ENCODE measurements at places on chromosomes 3 and 15. TPM values are rescaled to one million over a fixed set of nuclear protein-coding genes. Genes with fewer than 3 reads are reported as not detected.

DNA sequence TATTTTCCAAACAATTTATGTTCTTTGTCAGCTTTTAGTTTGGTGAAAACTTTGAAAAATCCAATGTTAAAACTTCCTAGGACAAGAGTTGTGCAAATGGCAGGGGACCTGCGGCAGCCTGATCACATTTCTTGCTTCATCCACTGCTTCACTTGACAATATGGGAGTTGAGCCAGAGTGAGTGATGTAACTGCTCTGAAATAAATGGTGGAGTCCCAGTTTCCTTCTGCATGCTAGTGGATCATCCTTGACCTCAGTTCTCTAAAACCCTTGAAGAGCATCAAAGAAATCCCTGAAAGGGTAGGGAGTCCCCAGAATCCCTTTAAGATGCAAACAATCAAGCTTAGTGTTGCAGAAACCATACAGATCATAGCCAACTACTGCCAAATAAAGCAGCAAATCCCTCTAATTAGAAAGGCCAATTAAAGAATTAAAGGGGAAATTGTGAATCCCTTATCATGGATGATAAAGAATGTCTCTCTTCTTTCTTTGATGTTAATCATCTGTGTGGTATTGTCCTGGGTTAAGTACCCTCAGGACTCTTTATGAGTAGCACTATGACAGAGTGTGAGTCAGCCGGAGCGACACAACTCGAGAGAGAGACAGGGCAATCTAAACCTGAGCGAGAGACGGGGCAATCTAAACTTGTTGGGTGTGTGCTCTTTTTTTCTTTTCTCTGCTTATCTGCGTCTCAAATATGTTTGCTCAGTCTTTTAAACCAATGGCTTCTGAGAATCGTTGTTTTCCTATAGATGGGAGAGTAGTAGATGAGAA lies 41.8 kb upstream of the GAP43 start:
- no peak for DNase-seq

DNA sequence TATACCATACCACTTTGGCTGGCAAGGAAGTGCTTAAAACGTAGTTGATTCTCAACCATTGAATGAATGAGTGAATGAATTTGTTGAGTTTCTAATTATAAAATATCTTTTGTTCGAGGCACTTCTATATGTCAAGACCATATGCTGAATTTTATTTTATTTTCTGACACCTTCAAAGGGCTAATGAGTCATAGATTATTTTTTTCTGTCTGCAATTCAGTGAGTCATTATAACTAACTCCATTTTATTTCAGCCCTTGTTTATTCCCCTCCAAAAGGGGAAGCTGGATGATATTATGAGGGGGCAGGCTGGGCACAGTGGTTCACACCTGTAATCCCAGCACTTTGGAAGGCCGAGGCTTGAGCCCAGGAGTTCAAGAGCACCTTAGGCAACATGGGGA lies 142.4 kb downstream of the P2RY1 start:
- DNase-seq: no peak

Gene RASL12
- total RNA-seq: 6.2 TPM

Gene C3orf20
- total RNA-seq: not detected

Gene HYAL3
- 5.6 TPM for total RNA-seq

- peak; percentile 84 for DNase-seq
Measured at GRCh38 chr3:79018671-79019136, 749.1 kb downstream of the ROBO1 start.

Gene RASSF1
- total RNA-seq: 43.4 TPM

Gene KCNMB3
- total RNA-seq: 0.53 TPM

DNA sequence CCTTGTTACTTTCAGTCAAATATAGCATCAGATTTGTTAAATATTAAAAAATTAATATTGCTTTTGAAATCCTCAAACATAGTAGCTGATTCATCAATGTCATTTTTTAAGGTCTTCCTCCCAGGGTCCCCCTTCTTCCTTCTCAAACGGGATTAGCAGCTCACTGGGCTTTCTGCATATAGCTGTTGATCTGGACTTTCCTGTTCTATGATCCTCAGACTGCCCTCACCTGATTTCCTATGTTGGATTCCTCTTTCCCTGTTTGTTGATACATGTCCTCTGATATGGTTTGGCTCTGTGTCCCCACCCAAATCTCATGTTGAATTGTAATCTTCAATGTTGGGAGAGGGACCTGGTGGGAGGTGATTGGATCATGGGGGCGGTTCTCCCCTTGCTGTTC lies 5.8 kb downstream of the GUCA1C start:
- DNase-seq: no peak

Gene PTPN23
- total RNA-seq: 47.6 TPM
